ENCODE measurements at places on chromosomes 3 and 15.

GRCh38 chr15:39558421-39558820 lies 22.5 kb upstream of the THBS1 start:
- no peak for DNase-seq

GRCh38 chr15:66071160-66071920 lies 182.2 kb downstream of the MEGF11 start:
- DNase-seq = no peak

DNA sequence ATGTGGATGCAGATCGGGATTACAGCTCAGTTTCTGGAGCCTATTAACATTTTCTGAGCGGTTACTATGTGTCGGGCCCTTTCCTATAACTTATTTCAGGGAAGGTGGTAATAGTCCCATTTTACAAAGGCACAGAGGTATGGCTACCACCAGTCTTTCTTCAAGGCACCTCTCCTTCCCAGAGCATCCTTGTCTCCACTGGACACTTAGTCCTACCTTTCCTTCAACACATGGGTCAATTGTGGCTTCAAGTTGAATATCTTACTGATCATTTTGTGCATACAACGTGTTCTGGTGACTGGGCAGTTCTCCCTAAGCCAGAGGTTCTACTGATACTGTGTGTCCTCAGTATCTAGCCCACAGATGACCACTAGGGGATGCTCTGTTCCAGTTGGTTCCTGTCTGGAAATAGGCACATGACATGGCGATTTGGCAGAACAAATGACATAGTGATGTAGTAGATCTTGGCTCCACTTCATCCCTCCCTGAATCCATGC lies 60.7 kb upstream of the CMTM8 start:
- DNase-seq = peak; percentile 61

DNA sequence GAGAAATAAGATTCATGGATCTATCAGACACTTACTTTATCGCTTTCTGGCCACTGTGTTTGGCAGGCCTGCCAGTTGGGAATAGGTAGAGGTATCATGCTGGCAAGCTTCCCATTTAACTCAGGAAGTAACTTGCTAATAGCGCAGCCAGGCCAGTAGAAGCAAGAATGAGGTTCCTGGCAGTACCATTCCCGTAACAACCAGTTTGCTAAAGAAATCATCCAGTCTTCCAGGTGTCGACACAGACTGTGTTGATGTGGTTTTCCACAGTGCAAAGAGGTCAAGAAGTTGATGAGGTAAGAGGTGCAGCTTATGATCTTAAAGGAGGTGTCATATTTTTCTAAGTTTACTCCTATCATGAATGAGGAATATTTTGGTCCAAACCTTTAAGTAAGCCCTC lies 46.2 kb downstream of the DPH6 start:
- DNase-seq = no peak

GRCh38 chr15:34701536-34701935 lies 53.3 kb downstream of the GJD2 start:
- no peak for DNase-seq

GRCh38 chr3:176755977-176756376 lies 441.3 kb downstream of the TBL1XR1 start:
- no peak for DNase-seq

GRCh38 chr3:43759297-43759782 lies 68.6 kb downstream of the ABHD5 start:
- DNase-seq = peak; percentile 40

DNA sequence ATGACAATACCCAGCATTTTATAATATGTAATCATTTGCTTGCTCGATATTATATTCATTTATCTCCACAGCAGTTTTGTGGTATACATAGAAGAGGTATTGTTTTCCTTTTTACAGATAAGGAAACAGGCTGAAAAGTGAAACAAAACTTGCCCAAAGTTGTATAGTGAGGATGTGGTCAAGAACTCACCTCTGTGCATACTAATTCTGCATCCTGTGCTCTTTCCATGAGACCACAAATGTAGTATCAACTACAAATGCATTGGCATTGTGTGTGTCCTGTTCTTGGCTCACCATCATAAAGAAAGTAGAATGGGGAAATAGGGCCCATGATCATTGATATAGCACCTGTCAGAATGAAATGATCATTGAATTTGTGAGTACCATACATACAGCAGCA lies 167.3 kb downstream of the NECTIN3 start:
- no peak for DNase-seq

GRCh38 chr3:175193815-175194518 lies 334.8 kb downstream of the NAALADL2 start:
- DNase-seq = no peak

- no peak for DNase-seq
Measured at GRCh38 chr3:195790901-195791300, 20.8 kb downstream of the MUC4 start.

DNA sequence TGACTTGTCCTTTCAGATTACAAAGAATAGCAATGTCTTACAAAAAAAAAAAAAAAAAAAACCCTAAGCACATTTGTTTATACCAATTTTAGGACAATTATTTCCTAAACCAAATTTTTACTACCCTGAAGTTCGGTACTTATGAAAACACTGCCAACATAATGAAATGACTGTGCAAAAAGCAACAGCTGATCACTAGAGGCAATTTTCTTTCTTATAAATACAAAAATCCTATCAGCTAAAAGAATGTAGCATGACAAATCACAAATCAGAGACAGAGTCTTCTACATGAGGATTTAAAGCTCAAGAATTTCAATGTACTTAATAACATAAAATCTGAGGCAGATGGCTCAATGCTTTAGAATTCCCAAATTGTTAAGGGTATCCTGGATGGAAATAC lies 191.8 kb downstream of the MAGI1 start:
- no peak for DNase-seq

- no peak for DNase-seq
Measured at GRCh38 chr3:128070898-128071591, 18.8 kb downstream of the SEC61A1 start.

GRCh38 chr3:123953735-123954134 lies 7.3 kb downstream of the CCDC14 start:
- DNase-seq = no peak

GRCh38 chr15:62087671-62088352 lies 21.0 kb downstream of the C2CD4A start:
- no peak for DNase-seq

DNA sequence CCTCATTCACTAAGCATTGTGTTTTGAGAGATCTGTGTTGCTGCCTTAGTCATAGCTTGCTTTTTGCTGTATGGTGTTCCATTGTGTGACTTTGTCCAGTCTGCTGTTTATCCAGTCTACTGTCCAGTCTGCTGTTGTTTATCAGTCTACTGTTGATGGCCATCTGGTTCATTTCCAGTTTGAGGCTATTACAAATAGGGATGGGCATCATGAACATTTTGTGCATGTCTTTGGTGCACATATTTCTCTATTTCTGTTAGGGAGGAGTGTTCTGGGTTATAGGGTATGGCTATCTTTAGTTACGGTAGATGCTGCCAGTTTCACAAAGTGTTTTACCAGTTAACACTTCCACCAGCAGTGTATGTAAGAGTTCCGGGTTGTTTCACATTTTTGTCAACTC lies 22.2 kb upstream of the CLEC3B start:
- DNase-seq = no peak

DNA sequence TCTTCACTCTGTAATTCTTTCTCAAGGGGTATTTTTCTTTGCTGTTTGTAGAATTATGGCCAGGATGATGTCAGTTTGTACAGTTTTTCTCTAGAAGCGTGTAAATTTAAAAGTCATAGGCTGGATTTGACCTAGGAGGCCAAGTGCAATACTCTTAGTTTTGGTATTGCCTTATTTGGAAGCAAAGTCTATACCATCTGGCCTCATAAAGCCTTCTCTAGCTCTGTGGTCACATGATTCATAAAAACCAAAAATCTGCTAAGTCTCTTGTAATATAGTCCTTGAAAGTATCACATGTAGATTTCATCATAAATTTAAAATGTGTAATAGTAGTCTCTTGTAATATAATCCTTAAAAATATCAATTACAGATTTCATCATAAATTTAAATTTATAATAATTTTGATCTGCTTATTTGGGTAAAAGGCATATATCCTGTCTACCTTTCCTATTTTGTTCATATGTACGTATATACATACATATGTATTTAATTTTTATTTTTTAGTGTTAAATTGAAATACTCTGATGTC lies 25.6 kb downstream of the TEX9 start:
- DNase-seq = no peak

DNA sequence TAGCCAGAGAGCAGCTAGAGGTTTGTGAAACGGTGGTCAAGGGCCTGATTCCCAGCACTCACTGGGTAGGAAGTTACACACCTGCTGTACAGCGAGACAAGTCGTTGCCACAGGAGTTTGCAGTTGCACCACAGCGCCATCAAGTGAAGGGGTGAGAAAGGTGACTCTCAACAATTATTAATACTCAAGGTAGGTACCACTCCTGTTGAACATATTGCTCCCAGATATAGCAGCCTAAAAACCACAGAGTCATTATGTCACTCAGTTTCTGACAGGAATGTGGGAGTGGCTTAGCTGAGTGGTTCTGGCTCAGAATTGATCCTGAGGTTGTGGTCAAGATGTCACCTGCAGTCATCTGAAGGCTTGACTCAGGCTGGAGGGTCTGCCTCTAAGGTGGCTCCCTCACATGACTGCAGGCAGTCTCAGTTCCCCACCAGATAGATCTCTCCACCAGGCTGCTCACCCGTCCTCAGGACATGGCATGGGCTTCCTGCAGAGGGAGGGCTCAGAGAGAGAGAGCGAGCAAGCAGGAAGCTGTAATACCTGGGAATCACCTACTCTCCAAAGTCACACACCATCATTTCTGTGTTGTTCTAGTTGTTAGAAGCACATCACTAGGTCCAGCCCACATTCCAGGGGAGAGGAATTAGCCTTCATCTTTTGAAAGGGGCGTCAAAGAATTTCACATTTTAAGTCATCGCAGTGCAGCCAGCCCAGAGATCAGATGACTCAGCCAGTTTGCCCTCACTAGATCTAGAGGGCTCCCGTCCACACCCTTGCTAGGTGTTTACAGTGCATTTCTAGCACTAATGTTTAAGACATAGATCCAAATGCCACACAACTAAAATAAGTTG lies 17.0 kb upstream of the ANO10 start:
- DNase-seq = no peak

DNA sequence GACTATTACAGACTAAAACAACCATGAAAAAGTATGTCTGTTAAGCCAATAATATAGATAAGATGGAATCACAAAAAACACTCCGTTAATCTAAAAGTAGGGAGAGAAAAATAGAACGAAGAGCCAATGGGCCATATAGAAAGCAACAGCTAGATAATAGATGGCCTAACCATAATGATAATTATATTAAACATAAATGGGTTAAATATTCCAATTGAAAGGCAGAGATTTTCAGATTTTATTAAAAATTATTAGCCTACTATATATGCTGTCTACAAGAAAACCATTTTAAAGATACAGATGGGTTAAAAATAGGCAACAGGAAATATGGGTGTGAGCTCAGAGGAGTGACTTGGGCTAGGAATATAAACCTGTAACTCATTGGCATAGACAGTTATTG lies 76.3 kb downstream of the ATP8B4 start:
- no peak for DNase-seq

DNA sequence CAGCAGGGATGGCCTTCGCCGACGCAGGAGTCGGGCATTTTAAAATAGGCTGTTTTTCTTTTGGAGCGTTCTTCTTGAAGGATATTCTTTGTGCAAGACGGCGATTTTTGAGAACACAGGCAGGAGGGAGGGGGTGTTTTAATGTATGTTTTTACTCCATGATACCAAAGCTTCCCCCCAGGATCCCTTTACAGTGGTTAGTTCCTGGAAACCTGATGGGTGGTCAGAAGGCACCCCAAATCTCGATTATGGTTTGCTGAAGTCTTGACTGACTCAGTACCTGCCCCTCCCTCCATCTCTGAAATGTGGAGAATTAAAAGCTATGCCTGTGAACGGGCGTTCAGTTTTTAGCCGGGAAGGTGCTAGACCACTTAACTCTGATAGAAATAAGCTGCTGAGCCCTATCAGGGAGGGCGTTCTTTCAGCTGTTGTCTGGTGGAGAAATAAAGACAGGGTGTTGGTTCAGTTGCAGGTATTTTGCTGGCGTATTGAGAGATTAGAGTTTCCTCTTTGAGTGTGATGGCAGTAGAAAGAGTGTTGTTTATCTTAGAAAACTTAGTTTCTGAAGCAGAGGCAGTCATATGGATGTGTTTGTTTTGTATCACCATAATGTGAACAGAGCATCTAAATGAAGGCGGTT lies 3.4 kb downstream of the IGF1R start:
- no peak for DNase-seq

DNA sequence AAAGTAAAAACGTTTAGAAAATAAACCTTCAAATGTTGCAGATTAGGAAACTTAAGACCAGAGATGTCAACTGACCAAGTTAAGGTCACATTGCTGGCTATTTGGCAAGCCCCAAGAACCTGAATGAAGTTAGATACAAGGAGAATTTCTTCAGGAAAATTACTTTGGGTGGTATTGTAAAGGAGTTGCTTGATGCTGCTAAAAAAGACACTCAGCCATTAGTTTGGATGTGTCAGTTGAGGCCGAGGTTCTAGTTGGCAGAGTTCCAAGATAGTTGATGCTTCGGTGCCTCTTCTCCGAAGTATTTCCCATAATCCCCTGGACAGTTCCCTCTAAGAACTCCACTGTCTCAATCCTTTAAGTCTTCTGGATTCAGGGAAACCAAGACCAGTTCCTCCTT lies 24.3 kb downstream of the SIAH2 start:
- DNase-seq = no peak

DNA sequence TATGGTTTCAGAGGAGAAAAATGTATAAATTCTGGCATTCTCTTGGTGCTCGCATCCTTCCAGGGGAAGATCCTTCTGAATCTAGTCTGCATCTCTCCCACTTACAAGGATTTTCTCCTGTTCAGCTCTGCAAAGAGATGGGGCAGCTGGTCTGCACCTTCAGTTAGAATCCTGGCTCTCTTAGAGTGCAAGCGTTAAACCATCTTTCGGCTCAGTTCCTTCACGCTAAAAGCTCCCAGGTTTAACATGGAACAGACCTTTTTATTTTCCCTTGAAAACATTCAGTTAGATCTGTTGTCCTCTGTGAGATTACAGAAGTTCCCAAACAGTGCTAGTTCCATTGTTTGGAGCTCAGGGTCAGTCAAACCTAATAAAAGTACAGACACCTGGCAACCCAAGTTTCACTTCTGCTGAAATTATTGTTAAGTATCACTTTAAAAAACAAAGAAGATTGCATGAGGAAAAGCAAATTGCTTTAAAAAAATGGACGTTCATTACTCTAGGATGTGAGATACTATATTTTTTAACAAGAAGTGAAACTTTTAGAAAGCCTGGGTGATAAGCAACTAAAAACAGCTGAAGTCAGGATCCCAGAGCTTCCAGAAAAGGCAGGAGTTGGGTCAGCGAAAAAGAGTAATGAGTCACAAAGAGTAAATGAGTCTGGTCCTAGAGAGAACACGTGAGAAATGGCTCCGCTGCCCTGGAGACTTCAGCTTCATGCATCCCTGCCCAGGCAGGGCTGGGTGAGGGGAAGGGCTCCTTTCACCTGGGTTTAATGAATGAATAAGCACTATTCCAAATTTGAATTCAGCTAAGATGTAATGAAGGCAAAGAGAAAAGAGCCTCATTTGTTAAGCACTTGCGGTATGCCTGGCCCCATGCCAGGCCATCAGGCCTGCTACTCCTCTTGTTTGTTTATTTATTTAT lies 63.3 kb downstream of the ABTB1 start:
- DNase-seq = no peak
